Renal cortex interstitium (tissue), 15 donors: ENCODE measurements at places on chromosomes 5 and 9. TPM values are rescaled to one million over a fixed set of nuclear protein-coding genes. Genes with fewer than 3 reads are reported as not detected.

The PCDHA9 gene
- 0.04 TPM for polyA plus RNA-seq

The FLT4 gene
- polyA plus RNA-seq: 34.1 TPM

The ADAMTSL2 gene
- 1.4 TPM for polyA plus RNA-seq

The KCNV2 gene
- polyA plus RNA-seq: not detected

The TRIP13 gene
- polyA plus RNA-seq: 16.1 TPM

The NANS gene
- 41.2 TPM for polyA plus RNA-seq

The ADAMTS13 gene
- polyA plus RNA-seq: 11.5 TPM

The CD72 gene
- polyA plus RNA-seq: 3.9 TPM

The MZB1 gene
- 0.67 TPM for polyA plus RNA-seq

The PCDHGB2 gene
- polyA plus RNA-seq: 3.8 TPM

The APBA1 gene
- 13.3 TPM for polyA plus RNA-seq

The MLANA gene
- 1.0 TPM for polyA plus RNA-seq

The ADCY2 gene
- 6.8 TPM for polyA plus RNA-seq

The VCAN gene
- polyA plus RNA-seq: 404 TPM

The SLC46A2 gene
- polyA plus RNA-seq: not detected

The DND1 gene
- polyA plus RNA-seq: 0.76 TPM

The RLN2 gene
- polyA plus RNA-seq: 3.2 TPM

The PCDHGB4 gene
- 6.5 TPM for polyA plus RNA-seq

The ANKRD18B gene
- 0.53 TPM for polyA plus RNA-seq

The PCDHA12 gene
- polyA plus RNA-seq: not detected
